ENCODE measurements at places on chromosomes 1 and 21.

GRCh38 chr1:30912913-30913652 is 4.5 kb upstream of the SDC3 start:
- DNase-seq = no peak

- DNase-seq = no peak
Observed at GRCh38 chr1:171221665-171222591, 26.4 kb upstream of the FMO1 start.

DNA sequence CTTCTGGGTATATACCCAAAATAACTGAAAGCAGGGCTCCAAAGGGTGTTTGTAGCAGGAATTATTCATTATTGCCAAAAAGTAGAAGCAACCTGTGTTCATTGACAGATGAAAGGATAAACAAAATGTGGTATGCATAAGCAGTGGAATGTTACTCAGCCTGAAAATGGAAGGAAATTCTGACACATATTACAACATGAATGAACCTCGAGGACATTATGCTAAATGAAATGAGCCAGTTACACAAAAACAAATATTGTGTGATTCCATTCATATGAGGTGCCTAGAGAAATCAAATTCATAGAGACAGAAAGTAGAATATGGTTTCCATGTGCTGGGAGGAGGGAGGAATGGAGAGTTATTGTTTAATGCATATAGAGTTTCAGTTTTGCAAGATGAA is 86.3 kb upstream of the ARTN start:
- DNase-seq = no peak

DNA sequence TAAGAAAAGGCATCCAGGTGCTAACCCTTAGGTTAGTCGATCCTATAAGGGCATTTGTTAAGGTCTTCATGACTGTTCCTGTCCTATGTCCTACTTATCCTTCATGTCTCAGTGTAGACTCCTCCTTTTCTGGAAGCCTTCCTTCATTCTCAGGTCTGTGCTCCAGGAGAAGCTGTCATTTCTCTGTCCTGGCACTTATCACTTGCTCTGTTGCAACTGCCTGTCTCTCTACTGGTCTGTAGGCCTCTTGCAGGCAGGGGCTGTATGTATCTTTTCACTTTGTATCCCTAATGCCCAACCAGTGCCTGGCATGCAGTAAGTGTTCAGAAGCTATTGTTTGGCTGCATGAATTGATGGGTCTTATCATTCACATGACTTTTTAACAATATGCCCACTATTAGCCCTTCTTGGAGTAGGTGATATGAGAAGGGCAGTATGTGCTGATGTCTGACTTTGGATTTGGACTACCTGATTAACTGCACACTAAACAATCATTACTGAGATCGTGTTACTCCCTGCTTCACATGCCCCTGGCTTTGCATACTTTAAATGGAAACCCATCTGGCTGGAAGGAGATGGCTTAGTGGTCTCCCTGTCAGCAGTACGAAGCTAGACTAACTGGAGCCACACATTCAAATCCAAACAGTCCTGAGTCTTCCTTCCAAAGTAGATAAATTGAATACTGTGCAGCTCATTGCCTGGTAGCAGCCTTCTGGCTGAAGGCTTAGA is 88.8 kb downstream of the RGL1 start:
- DNase-seq = no peak

GRCh38 chr1:153475282-153475681 is 14.8 kb upstream of the S100A7 start:
- DNase-seq = no peak

GRCh38 chr1:69706473-69706872 is 138.8 kb downstream of the LRRC7 start:
- no peak for DNase-seq

- DNase-seq = no peak
Observed at GRCh38 chr1:66035616-66036245, 243.0 kb downstream of the PDE4B start.

GRCh38 chr1:228837032-228837431 is 101.8 kb downstream of the RHOU start:
- DNase-seq = no peak

- DNase-seq = no peak
Observed at GRCh38 chr1:19374926-19375325, 62.8 kb downstream of the SLC66A1 start.

GRCh38 chr1:57254022-57254421 is 169.8 kb downstream of the DAB1 start:
- no peak for DNase-seq

DNA sequence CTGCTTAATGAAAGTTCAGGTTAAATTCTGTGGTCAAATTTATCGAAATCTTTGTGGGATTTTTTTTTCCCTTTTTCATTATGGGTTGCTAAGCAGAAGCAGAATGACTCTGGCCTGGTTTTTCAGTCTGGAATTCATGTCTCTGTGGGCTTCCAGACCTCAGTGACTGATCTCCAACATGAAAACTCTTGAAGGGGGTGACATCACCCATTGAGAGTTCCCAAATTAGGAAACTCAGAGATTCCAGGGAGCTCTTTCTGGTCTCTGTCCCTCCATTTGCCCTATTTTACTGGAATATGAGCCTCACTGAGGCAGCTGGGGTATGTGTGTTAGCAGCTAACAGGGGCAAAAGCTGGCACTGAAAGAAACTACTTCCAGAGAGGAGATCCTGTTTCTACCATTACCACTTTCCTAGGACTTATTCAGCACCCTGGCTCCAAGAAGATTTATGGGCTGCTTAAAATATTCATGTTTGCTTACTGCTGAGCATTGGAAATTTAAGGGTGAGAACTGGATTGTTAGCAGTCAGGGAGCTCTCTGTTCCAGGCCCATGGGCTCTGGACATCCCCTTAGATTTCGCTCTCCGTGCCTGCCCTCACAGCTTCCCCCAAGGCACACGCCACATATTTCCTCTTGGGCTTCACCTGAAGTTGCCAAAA is 203.4 kb upstream of the SPAG17 start:
- DNase-seq = no peak

- DNase-seq = peak; percentile 68
Observed at GRCh38 chr1:18907021-18907916, 4.9 kb upstream of the ALDH4A1 start.

GRCh38 chr1:75092141-75092540 is 42.0 kb upstream of the LHX8 start:
- no peak for DNase-seq

- no peak for DNase-seq
Observed at GRCh38 chr21:42113926-42114409, 42.9 kb downstream of the UMODL1 start.

GRCh38 chr1:244957525-244957924 is 93.2 kb upstream of the HNRNPU start:
- DNase-seq = no peak

DNA sequence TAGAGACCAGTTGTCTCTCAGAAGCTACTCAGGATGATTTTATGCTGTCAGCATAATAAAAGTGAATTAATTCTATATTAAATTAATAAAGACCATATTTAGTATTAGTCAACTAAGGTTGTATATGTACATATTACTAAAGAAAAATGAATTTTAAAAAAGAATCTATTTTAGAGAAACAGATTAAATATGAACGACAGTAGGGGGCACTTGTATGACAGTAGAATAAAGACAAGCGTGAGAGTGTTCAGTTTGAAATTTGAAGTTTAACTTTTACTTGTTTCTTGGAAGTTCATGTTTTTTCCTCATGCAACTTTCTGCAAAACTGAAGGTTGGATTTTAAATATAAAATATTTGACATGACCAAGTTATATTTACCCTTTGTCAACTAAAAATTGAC is 67.9 kb upstream of the MACF1 start:
- no peak for DNase-seq

- DNase-seq = no peak
Observed at GRCh38 chr1:226645279-226645976, 93.7 kb downstream of the ITPKB start.

DNA sequence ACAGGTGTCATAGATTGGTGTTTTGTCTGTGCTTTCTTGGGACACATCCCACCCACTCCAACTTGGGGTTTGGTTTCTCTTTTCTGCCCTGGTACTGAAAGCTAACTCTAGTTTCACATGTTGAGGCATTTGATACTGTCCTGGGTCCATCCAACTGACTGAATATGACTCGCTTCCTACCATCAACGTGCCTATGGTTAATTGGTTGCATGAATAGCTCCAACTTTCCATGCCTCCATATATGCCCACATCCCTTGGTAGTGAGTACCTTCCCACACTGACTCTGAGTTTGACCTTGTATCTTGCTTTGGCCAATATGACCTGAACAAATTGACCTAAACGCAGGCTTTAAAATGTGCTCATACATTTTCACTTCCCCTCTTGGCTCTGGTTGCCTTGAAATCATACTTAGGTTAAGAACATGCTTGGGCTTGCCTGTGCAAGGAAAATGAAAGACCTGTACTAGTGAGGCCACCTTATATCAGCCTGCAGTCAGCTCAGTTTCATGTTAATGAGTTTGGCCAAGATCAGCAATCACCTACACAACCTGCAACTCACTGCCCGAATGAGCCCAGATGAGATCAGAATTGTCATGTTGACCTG is 81.0 kb upstream of the KCNK2 start:
- DNase-seq = no peak

GRCh38 chr1:228217551-228218344 is 9.9 kb downstream of the OBSCN start:
- no peak for DNase-seq

- DNase-seq = no peak
Observed at GRCh38 chr1:20426371-20426770, 59.6 kb downstream of the CAMK2N1 start.

DNA sequence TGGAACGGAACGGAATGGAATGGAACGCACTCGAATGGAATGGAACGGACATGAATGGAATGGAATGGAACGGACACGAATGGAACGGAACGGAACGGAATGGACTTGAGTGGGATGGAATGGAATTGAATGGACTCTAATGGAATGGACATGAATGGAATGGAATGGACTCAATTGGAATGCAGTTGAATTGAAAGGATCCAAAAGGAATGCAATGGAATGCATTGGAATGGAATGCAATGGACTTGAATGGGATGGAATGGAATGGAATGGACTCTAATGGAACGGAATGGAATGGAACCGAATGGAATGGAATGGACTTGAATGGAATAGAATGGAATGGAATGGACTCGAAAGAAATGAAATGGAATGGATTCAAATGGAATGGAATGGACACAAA is 102.4 kb upstream of the OR4F16 start:
- no peak for DNase-seq

DNA sequence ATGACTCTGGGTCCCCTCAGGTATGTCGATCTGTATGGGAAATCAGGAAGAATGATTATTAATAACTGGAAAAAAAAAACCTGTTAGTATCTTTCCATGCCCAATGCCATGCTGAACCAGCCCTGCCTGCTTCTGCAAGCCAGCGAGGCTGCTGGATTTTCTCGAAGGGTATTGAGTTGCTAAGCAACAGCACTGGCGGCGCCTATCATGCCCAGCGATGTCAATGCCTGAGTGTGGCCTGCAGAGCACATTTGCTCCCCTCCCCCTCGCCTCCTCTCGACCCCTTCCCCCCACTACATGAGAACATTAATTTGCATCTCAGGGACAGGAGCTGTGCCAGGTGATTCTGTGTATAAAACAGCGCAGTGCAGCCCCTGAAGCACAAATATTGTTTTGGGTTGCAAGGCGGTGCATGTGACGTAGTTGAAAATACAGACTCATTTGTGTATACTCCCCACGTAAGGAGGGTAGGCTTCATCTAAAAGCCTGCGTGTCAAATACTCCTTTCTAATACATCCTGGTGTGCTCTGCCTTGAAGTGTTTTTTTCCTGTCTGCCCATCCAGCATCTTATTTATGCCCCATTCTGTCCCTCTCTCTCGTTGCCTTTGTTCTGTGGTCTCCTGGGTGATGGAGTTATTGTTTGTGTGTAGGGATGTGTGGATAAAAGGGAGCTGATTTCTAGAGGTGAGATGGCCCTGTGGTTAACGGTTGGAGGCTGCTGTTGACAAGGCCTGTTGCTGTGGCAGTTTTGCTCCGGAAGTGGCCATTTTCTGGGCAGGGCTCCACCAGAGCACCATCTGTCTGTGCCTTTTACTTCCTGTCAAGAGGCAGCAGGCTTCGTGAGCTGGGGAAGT is 32.7 kb upstream of the ATP5PO start:
- peak; percentile 72 for DNase-seq

DNA sequence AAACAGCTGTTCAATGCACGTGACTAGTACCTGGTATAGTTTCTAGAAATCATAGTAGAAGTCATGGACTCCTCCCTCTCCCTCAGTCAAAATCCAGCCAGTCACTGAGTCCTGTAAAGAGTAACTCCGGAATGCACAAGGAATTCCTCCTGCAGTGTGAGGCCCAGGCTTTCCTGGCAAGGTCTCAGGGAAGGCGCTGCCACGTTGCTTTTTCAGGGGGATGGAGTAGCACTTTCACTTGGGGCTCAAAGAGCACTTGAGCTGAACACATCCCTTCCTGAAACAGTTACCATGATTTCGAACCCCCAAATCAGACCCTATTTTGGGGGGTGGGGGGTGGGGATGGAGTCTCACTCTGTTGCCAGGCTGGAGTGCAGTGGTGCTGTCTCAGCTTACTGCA is 26.4 kb upstream of the LRRC8D start:
- DNase-seq = no peak

GRCh38 chr1:77026135-77026534 is 158.9 kb downstream of the ST6GALNAC5 start:
- no peak for DNase-seq

DNA sequence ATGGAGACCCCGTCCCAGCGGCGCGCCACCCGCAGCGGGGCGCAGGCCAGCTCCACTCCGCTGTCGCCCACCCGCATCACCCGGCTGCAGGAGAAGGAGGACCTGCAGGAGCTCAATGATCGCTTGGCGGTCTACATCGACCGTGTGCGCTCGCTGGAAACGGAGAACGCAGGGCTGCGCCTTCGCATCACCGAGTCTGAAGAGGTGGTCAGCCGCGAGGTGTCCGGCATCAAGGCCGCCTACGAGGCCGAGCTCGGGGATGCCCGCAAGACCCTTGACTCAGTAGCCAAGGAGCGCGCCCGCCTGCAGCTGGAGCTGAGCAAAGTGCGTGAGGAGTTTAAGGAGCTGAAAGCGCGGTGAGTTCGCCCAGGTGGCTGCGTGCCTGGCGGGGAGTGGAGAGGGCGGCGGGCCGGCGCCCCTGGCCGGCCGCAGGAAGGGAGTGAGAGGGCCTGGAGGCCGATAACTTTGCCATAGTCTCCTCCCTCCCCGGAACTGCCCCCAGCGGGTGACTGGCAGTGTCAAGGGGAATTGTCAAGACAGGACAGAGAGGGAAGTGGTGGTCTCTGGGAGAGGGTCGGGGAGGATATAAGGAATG is 505 bp downstream of the LMNA start:
- DNase-seq = peak; percentile 44

DNA sequence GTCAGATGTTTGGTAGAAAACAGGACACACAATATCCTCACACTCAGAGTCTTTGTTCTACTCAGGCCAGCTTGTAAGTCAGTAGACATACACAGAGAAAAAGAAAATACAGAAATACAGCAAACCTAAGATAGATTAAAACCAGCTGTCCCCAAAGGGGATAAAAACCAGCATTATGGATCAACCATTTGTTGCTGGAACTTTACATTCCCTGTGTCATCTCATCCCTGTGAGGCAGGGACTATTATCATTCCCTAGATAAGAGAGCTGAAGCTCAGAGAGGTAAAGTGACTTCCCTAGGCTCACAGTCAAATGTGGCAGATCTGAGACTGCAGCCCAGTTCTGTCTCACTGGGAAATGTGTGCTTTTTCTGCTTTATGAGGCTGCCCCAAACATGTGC is 80.7 kb downstream of the DMRTA2 start:
- no peak for DNase-seq

- no peak for DNase-seq
Observed at GRCh38 chr1:83499998-83500397, 498.9 kb downstream of the TTLL7 start.

All from stimulated activated CD4-positive, alpha-beta T cell treated with anti-CD3 and anti-CD28 coated beads, Interleukin-2, amount 100 ng/mL, for 24 hours (primary cell).